ENCODE measurements at places on chromosomes 12 and 14.

GRCh38 chr12:122935318-122935717 lies 30.9 kb downstream of the ABCB9 start:
- no peak for DNase-seq

DNA sequence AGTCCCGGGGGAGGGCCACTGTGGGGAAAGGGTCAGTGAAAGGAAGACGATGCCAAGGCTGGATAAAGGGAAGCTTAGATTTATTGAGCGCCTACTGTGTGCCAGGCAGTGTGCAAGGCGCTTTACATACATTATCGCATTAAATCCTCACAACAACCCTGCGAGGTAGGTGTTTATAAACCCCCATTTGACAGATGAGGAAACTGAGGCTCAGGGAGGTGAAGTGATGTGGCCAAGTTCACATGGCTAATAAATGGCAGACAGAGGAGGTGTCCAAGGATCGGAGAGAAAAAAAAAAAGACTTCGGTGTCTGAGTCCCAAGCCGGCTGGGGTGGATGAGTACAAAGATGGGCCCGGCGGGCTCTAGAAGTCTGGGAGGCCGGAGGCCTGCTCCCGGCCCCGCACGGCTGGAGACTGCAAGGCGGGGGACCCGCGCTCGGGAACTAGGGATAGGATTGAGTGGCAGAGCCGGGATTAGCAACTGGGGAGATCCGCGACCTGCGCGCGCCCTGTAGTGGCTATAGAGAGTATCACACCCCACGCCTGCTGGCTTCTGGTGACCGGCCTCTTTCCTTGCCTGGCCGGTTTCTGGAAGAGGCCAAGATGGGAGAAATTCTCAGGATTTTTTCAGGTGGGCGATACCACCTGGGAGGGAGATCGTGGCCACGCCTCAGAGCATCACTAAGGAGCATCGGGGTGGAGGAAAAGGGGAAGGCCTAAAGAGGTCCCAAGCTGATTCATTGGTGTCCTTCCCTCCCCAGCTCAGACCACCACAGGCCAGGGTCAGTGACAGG lies 3.9 kb downstream of the DDN start:
- DNase-seq, result no peak

DNA sequence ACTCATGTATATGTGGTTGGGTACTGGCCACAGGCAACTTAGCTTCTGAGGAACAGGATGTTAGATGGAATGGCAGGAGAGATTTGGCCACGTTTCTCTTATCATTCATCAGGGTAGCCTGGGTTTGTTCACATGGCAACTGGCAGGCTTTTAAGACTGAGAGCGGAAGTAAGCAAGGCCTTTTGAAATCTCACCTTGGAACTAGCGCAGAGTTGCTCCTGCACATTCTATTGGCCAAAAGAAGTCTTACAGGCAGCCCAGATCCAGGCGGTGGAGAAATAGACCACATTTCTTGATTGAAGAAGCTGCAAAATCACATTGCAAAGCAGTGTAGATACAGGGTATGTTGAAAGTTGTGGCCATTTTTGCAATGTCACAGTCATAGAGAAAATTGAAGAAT lies 3.7 kb downstream of the CLEC4A start:
- no peak for DNase-seq

DNA sequence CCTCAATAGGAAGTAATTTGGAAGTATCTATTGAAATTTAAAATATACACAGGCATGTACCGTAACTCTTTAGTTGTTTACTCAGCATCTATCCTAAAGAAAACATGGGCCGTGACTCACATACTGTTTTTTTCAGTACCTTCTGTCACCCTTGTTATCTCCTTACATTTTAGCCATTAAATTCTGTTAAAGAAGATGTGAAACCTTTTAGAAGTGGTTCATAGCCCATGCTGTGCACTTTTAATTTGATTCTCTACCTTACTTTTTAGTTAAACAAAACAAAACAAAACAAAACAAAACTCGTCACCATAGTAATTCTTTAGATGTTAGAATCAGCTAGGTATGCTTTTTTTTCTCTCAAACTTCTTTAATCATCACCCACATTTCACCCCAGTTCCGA lies 494.4 kb upstream of the RGS6 start:
- DNase-seq, result no peak

GRCh38 chr12:79274501-79275064 lies 410.0 kb downstream of the SYT1 start:
- DNase-seq, result no peak

DNA sequence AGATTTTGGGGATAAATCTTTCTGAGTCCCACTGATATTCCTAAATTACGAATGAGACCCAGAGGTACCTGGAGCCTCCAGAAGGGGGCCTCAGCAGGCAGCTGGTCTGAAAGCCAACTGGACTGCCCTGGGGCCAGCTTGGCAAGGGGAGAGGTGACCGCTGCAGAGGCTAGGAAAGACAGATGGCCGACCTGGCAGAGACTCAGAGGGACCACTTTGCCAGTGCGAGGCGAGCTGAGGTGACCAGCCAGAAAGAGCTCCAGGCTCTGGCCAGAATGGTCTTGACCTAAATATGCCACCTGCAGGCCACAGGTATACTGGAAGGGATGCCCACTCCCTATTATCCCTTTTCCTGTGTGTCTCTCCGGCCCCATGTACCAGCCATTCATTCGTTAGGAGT lies 256.8 kb upstream of the GARIN6 start:
- DNase-seq, result no peak

DNA sequence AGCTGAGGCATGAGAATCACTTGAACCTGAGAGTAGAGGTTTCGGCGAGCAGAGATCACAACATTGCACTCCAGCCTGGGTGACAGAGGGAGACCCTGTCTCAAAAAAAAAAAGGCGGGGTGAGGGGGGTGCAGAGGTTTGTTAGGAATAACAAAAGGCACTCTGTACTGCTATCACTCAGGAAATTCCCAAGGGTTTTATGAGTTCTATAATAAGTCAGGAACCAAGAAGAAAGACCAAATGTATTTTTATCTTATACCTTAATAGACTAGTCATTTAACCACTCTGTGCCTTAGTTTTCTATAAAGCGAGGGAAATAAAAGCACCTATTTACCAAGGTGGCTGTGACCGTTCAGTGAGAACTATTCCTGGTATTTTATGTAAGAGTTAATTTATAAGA lies 319.2 kb downstream of the GPHN start:
- DNase-seq, result no peak

- DNase-seq, result no peak
Observed at GRCh38 chr14:58098507-58098906, 53.5 kb downstream of the ARMH4 start.

DNA sequence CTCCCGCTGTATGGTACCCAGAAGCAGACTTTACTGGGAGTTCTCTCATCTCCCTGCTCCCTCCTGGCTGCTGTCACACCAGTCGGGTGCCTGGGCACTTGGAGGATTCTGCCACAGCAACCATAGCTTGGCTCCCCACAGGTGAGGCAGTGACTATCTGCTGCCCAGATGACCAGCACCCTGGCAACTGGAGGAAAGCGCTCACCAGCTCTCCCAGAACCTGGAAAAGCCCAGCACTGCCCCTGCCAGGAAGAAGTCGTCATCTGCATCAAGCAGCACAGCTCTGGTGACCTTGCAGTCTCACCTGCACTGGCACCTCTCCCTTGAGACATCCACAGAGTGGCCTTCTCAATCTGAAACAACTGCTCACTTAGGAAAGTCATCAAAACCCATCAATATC lies 31.9 kb upstream of the TC2N start:
- DNase-seq, result no peak

DNA sequence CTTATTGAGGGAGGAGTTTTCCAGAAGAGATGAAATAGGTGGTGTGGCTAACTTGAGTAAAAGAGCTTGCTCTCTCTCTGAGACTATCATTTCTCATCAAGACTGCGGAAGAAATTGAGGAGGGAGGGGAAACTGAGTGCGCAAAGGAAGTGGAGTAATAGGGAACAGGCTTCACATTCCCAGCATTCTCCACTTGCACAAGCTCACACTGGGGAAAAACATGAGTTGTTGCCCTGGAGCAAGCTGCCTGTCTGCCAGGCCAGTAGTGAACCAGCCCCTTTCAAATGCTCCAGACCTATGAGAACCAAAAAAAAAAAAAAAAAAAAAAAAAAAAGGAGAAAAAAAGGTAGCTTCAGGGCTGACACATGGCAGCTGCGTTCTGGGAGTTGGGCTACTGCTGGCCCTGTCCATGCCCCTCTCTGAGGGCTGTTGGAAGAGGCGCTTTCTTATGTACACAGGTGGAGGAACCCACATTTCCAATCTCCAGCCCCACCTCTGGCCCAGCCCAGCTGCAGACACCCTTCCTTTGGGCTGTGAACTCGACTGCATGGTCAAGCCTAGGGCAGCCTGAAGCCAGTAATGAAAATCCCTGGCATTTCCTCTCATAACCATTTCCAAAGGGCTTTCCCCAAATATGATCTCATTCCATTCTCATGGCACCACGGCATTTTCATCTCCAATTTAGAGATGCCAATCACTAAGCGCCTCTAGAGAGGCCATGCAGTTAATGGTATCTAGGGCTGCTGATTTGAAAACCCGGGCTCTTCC lies 32.5 kb upstream of the EMP1 start:
- DNase-seq, result no peak

- DNase-seq, result peak; percentile 9
Observed at GRCh38 chr14:77208291-77208978, 26.8 kb downstream of the TMEM63C start.

- no peak for DNase-seq
Observed at GRCh38 chr12:53651737-53652136, 24.1 kb downstream of the ATP5MC2 start.

GRCh38 chr14:95533822-95534221 lies 1.0 kb upstream of the GLRX5 start:
- no peak for DNase-seq

DNA sequence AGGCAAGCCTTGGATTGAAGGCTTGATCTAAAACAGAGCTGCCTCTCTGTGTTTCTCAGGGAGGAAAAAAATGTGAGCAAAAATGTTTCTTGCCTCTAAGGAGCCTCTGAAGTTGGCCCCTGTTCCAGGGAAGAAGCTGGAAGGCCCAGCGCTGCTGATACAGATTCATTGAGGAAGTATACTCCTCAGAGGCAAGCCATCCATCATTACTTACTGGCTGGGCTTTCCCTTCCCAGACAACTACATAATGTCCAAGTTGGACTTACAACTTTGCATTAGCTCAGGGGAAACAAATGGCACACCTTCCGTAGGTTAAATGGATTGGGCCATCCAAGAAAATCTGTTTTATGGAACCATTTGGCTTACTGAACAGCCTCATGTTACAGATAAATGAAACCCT lies 263.7 kb upstream of the SEL1L start:
- no peak for DNase-seq

GRCh38 chr12:97535582-97535981 lies 73.0 kb downstream of the RMST start:
- no peak for DNase-seq

- DNase-seq, result no peak
Observed at GRCh38 chr14:59328454-59328853, 136.7 kb downstream of the GPR135 start.

GRCh38 chr12:33253178-33253577 lies 186.4 kb downstream of the SYT10 start:
- DNase-seq, result no peak

DNA sequence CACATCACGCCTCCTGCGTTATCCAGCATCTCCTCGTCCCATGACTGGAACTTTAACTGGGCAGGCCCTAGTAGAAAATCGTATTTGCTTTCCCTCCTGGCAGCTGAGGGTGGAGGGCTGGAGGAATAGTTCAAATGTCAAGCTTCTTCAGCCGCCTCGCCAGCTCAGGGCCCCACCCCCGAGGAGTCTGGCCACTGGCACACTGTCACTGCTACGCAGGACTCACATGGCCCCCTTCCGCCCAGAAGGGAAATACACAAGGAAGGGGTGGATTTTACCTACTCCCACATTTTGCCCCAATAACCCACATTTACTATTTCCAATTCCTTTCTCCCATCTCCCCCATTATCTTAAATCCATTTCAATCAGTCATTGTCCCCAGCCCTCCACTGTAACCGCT lies 8.6 kb downstream of the SLC6A13 start:
- no peak for DNase-seq

DNA sequence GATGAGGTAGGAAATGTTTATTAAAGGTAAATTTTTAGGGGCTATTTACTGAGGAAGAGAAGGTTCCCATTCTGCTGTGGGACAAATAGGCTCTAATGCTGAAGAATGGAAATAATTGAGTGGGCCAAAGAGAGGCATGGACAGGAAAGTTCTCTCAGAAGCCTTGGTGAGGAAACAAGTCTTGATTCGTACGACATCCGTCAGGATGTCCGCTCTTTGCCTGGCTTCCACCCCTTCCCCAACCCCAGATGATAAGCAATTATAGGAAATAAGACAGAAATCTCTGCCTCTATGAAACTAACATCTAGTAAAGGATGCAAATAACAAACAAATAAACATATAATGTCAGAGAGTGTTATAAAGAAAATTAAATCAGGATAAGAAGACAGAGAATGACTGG lies 91.7 kb upstream of the BCAT1 start:
- DNase-seq, result no peak

- DNase-seq, result no peak
Observed at GRCh38 chr12:117718559-117718958, 250.2 kb downstream of the KSR2 start.

DNA sequence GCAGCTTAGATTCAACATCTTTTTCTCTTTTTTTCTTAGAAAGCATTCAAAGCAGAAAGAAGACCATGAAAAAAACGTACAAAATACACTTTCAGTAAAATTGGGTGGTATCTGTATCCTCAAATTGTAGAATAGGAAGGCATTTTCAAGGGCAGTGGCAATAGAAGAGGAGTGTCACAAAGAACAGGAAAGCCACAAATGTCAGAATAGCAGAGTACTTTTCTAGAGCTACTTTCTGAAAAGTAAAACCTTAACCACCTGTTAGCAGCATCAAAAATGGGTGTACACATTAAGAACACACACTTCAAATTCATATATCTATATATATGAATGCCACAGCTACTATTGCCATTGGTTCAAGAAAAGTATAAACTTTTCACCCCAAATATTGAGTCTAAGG lies 412.1 kb upstream of the DCN start:
- DNase-seq, result no peak

GRCh38 chr12:57992001-57992400 lies 50.6 kb downstream of the ATP23 start:
- no peak for DNase-seq

GRCh38 chr14:105600939-105601359 lies 74.6 kb downstream of the TMEM121 start:
- DNase-seq, result no peak

DNA sequence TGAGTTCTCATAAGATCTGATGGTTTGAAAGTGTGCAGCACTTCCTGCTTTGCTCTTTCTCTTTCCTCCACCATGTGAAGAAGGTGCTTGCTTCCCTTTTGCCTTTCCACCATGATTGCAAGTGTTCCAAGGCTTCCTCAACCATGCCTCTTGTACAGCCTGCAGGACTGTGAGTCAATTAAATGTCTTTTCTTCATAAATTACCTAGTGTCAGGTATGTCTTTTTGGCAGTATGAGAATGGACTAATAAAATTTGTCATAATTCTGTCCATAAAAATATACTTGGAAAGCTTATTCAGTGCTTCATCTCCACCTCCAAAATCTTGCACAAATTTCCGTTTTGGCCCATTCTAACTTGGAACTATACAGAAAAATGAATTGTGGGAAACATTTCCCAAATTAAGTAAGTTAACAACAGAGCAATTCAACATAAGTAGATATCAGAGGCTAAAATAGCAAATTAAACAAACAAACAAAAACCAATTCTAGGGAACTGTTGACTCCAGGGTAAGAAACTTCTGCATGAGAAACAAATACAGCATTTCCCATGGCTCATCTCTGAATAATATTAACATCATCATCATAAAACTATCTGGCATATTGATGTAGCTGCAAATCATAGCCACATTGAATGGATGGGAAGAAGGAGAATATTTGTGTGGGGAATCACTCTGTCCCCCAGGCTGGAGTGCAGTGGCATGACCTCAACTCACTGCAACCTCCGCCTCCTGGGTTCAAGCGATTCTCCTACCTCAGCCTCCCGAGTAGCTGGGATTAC lies 459.5 kb upstream of the FAR2 start:
- no peak for DNase-seq

Measured in activated gamma-delta T cell treated with anti-CD3 and anti-CD28 coated beads, Interleukin-2, amount 50 U/mL, for 16 hours (primary cell).